ENCODE measurements at places on chromosomes 11 and 22. TPM values are rescaled to one million over a fixed set of nuclear protein-coding genes. Genes with fewer than 3 reads are reported as not detected.

DNA sequence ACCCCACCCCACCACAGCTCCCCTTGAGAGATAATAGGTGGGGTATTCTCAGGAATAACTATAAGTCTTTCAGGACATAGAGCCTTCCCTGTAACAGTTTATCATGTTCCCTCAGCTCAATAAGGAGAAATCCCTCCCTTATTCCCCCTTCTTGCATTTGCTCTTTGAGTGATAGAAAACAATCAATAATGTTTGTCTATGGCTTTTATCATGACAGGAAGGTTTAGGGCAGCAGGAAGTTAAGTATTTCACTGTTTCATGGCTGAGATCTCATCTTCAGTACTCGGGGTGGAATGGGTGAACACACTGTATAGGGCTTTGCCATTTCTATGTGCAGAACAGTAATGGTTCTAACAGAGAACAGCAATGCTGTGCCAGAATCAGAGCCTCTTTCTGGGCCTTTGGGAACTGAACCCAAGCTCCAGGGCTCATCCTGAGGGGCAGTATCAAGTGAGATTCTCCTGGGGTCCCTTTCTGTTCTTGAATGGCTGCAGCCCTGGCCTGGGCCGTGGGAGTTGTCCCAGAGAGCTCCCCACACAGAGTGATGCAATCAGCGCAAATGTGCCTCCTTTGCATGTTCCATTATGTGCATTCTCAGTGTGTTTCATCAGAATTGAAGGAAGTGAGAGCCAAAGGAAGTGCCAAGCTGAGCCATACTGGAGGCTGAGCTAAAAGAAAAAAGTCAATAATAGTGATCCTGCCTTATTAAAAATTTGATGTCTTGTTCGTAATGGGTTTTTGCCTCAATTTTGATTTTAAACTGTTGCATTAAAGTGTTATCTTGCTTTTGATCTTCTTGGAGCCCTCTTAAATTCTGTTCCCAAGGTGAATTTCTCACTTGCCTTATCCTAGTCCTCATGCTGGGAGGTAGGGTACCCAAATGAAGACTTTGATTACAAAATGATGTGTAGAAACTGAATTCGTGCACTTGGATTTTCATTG is 2.9 kb upstream of the CYP2R1 start:
- H3K27me3 ChIP-seq: no peaks in the 10 kb centered on the region
- peak overlapping the region; percentile 15 for H3K27ac ChIP-seq

DNA sequence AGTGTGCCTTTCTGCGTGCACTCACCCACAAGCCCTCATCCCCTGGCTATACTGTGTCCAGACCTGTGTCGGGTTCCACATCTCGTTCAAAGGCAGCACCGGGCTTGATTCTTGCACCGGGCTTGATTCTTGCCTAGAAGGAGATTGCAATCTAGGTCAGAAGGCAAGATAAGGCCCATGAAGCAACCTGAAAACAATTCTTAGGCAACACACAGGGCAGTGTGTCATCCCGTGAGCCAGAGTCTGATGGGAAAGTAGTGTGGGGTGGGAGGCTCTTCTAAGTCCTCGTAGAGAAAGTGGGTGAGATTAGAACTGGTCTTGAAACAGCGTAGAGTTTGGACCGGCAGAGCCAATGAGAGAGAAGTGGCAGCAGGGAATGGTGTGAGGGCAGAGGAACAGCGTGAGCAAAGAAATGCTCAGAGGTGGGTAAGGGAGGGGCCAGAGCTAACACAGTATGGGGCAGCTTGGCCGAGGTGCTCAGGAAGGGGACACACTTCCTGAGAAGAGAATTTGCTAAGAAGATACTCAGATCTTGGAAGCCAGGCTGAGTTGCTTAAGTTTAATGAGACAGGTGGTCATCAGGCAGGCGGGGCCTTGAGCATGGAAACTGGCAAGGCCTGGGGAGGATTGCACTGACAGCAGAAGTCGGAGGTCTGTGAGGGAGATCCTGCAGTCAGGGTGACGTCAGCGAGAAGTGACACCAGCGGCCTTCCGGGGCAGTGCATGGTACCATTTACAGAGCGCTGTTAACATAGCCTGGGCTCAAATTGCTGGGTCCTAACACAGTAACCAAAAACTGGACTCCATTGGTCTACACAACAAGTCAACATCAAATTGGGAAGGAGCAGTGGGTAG is 40.7 kb upstream of the DKK3 start:
- H3K27ac ChIP-seq: peak overlapping the region; percentile 47
- DNase-seq: no peak
- no peak overlapping the region for H3K4me3 ChIP-seq
- peaks cover 46% of the 10 kb centered on the region for H3K4me1 ChIP-seq

- no peaks in the 10 kb centered on the region for H3K27me3 ChIP-seq
- H3K27ac ChIP-seq: no peak overlapping the region
- no peak overlapping the region for H3K4me3 ChIP-seq
- H3K36me3 ChIP-seq: no peaks in the 10 kb centered on the region
These were observed 413.7 kb upstream of the FAT3 start for GRCh38 chr11:91810871-91811270.

DNA sequence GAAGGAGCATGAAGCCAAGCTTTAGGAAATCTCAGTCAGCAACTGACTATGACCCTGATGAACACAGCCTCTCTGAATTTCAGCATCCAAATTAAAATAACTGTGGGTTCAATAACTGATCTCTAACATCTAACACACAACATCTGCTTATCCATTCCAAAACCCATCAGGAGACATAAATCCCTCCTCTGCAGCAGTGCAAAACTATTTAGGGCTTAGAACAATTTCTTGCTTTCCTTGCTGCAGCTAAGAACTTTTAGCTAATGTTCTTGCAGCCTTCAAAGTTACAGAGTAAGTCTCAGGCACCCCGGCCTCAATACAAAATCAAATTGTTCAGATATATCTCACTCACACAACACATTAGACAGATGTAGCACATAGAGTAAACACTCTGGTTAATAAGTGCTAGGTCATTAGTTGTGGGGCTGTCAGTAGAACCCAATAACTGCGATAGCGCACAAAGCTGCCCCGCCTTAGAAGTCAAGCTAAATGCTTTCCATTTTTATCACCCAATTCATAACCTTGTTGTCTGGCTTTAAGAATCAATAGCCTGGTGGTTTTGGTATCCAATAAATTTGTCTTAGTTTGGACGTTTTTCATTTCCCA is 139.6 kb downstream of the LARGE1 start:
- H3K4me1 ChIP-seq: no peaks in the 10 kb centered on the region
- no peaks in the 10 kb centered on the region for H3K36me3 ChIP-seq
- H3K27ac ChIP-seq: no peak overlapping the region
- no peaks in the 10 kb centered on the region for H3K27me3 ChIP-seq

DNA sequence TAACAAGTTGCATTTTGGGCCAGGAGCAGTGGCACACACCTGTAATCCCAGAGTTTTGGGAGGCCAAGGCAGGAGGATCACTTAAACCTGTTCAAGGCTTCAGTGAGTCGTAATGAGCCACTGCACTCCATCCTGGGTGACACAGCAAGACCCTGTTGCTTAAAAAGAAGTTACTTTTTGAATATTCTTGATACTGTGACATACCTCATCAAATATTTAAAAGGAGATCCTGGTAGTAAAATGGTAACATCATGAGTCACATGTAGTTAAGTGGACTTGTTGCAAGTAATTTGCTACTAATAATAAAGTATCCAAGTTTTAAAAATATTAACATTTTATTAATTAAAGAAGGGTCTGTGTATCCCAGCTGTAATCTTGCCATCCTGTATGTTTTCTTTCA is 18.3 kb downstream of the HMGXB4 start:
- H3K27ac ChIP-seq: no peak overlapping the region
- no peak for DNase-seq
- peaks cover 13% of the 10 kb centered on the region for H3K36me3 ChIP-seq
- H3K4me1 ChIP-seq: no peaks in the 10 kb centered on the region
- H3K4me3 ChIP-seq: no peak overlapping the region
- no peaks in the 10 kb centered on the region for H3K27me3 ChIP-seq

- H3K36me3 ChIP-seq: peaks cover 7% of the 10 kb centered on the region
- no peak overlapping the region for H3K27ac ChIP-seq
- DNase-seq: no peak
- H3K4me1 ChIP-seq: no peaks in the 10 kb centered on the region
- H3K27me3 ChIP-seq: no peaks in the 10 kb centered on the region
These were observed 5.2 kb upstream of the SMTN start for GRCh38 chr22:31075961-31076360.

- no peak overlapping the region for H3K4me3 ChIP-seq
- DNase-seq: no peak
- H3K27ac ChIP-seq: no peak overlapping the region
- no peaks in the 10 kb centered on the region for H3K36me3 ChIP-seq
These were observed 246.6 kb downstream of the INSC start for GRCh38 chr11:15361316-15361715.

GRCh38 chr11:36469881-36470802 is 39.9 kb downstream of the TRAF6 start:
- no peak for DNase-seq
- peaks cover 15% of the 10 kb centered on the region for H3K27me3 ChIP-seq
- H3K36me3 ChIP-seq: peaks cover 6% of the 10 kb centered on the region
- H3K4me3 ChIP-seq: no peak overlapping the region

- H3K27ac ChIP-seq: no peak overlapping the region
- peaks cover 46% of the 10 kb centered on the region for H3K27me3 ChIP-seq
- no peak for DNase-seq
- H3K36me3 ChIP-seq: peaks cover 19% of the 10 kb centered on the region
- no peak overlapping the region for H3K4me3 ChIP-seq
- no peaks in the 10 kb centered on the region for H3K4me1 ChIP-seq
These were observed 23.4 kb downstream of the OVOL1 start for GRCh38 chr11:65810046-65810868.

GRCh38 chr11:94472916-94473799 is 20.5 kb downstream of the MRE11 start:
- no peak overlapping the region for H3K4me3 ChIP-seq
- H3K4me1 ChIP-seq: no peaks in the 10 kb centered on the region
- no peak for DNase-seq
- H3K36me3 ChIP-seq: no peaks in the 10 kb centered on the region
- no peak overlapping the region for H3K27ac ChIP-seq
- H3K27me3 ChIP-seq: no peaks in the 10 kb centered on the region

DNA sequence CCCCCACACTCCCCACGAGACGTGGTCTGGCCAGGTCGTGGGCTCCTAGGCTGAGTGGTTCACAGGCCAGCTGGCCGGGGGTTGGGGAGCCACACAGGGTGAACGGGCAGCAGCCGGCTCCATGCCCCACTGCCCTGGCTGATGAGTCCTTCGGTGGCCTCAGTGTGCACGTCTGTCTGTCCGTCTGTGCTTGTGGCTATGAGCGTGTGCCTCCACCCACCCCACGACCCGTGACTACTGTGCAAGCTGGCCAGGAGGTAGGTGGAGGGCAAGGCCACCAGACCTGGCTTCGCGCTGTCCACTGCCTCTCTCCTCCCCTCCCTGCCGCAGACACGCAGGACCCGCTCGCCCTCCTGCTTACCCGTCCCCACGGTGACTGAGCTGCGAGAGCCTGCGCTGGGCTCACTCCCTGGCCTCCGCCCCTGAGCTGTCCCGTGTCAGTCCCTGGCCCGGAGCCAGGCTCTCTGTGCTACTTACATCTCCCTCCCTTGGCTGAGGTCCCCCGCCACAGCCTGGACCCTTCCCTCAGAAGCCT is 14.1 kb downstream of the CSDC2 start:
- no peaks in the 10 kb centered on the region for H3K4me1 ChIP-seq
- DNase-seq: no peak
- peaks cover under 1% of the 10 kb centered on the region for H3K27me3 ChIP-seq

- H3K36me3 ChIP-seq: no peaks in the 10 kb centered on the region
- peak; percentile 53 for DNase-seq
- H3K27me3 ChIP-seq: peaks cover 87% of the 10 kb centered on the region
- no peak overlapping the region for H3K27ac ChIP-seq
- H3K4me1 ChIP-seq: peaks cover 43% of the 10 kb centered on the region
These were observed 1.1 kb downstream of the CREB3L1 start for GRCh38 chr11:46278387-46279125.

DNA sequence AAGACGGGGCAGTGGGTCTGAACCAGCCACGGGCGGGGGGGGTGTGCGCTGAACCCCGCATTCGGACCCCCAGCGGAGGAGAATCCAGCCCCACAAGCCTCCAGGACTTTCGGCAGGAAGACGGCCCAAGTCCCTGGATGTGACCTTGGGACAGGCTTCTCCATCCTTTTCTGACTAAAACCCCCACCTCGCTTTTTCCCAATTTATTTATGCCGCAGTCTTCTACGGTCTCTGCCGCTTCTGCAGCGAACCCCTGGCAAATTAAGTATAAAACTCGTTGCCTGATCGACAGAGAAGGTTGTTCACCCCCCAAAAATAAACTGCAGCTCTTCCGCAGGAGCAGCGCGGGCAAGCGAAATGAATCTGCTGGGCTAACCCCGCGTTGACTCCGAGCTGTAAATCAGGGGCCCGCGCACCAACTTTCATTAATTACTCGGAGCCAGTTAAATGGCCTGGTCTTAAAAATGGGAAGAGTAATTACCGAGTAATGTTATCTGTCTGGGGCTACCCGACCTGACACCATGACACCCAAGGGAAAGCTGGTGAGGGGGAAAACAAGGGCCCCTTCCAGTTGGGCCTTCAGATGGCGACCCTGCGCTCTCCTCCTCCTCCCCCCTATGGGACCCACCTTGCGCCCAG is 6.6 kb downstream of the WT1 start:
- H3K27me3 ChIP-seq: peaks cover 53% of the 10 kb centered on the region
- H3K27ac ChIP-seq: no peak overlapping the region
- no peaks in the 10 kb centered on the region for H3K4me1 ChIP-seq
- no peak overlapping the region for H3K4me3 ChIP-seq
- no peak for DNase-seq

GRCh38 chr11:118306556-118306955 is 2.0 kb downstream of the CD3E start:
- peaks cover 25% of the 10 kb centered on the region for H3K27me3 ChIP-seq
- no peaks in the 10 kb centered on the region for H3K4me1 ChIP-seq
- no peak overlapping the region for H3K4me3 ChIP-seq
- no peak overlapping the region for H3K27ac ChIP-seq
- DNase-seq: no peak

DNA sequence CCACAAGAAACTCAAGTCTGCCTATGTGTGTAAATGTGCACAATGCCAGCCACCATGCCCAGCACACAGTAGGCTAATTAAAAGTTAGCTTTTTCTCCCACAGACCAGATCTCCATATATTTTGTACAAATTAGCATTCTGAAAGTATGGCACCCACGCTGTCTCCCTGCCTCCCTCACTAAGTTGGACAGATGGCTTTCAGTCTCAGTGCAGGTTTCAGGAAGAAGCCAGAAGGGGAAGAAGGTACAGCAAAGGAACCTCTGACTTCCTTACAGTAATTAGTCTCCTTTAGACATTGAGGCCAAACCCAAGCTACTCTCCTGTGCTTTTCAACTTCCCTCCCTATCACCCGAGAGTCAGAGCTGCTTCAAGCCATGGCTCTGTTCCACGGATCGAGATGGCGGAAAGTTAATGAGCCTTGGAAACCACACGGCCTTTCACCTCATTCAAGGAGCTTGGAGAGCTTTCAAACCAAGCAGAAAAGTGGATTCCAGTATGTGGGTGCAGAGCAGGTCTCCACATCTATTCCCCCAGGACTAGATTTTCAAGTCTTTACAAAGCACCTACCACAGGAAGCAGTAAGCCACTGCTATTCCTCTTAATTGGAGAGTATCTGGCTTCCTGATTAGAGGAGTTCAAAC is 221.1 kb upstream of the NARS2 start:
- no peak overlapping the region for H3K4me3 ChIP-seq
- H3K36me3 ChIP-seq: no peaks in the 10 kb centered on the region
- no peak for DNase-seq
- H3K27me3 ChIP-seq: peaks cover 68% of the 10 kb centered on the region

Gene SHANK3
- 2.1 TPM for total RNA-seq

Gene ZNRF3
- total RNA-seq: 23.7 TPM

Gene HTR3A
- not detected for total RNA-seq
